ENCODE measurements at places on chromosomes 5 and 9.

DNA sequence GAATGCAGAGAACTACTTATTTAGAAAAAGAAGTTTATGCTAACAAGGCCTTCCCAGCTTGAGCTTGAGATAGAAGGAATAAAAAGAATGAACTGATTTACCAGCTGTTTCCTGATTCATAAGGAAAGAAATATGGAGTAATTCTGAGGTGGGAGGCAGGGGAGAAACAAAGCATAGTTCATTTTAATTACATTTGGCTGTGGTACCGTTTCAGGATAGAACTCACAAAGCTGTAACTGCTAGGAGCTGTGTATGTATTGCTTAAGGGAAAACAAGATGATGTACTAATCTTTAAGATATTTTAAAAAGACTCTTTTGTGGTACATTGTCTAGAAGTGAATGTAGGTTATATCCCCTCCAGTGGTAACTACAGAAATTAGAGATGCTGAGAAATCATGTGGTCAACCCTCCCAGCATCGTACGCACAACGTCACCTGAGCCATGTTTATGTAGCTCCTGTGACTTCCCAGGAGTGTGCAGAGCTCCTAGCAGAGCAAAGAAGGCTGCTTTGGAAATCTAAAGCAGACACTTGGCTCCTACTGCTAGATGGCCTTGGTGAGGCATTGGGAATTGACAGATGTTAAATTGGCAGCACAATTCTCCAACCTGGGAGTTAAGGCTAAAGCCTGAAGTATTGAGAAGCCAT, 208.3 kb upstream of the VLDLR start:
- no peak for DNase-seq

DNA sequence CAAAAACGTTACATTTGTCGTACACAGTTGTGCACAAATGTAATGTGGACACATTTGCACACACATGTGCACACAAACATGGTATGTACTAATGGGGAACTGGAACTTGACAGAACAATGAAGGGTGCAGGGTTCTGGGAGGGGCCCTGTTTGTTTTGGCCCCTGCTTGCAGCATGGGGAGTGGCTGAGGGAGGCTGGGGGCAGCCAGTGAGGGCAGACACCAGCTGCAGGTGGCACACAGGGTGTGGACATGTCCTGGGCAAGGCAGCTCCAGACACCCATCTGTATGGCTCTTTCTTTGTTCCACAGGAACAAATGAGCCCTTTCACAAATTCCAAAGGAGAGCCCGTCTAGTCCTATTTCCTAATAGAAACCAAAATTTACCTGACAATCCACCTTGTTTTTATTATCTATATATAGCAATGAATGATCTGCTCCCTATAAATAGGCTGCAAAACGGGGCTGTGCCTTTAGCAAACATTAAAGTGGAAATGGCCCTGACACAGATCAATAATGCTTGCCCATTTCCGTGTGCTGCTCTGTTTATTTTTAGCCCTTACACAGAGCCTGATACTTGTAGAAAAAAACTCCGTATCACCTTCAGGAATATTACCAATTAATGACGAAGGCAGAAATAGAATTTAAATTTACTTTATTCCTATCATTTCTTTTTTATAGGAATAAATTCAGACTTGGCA, 26.4 kb downstream of the MARCHF3 start:
- no peak for DNase-seq

DNA sequence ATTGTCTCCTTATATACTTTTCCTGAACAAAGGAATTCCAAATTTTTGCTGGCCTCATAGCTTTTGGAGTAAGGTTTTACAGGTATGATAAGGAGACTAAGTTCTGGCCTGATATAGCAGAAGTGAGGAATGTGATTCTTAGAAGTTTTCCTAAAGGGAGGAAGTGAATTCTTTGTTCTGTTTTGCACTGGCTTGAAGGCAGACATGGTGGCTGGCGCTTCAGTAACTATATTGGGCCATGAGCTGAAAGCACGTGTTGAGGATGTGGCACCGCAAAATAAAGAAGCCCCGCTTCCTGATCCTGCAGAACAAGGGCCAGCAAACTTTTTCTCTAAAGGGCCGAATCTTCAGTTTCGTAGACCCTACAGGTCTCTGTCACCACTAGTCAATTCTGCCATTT, 224.2 kb downstream of the SNX18 start:
- DNase-seq, result no peak

DNA sequence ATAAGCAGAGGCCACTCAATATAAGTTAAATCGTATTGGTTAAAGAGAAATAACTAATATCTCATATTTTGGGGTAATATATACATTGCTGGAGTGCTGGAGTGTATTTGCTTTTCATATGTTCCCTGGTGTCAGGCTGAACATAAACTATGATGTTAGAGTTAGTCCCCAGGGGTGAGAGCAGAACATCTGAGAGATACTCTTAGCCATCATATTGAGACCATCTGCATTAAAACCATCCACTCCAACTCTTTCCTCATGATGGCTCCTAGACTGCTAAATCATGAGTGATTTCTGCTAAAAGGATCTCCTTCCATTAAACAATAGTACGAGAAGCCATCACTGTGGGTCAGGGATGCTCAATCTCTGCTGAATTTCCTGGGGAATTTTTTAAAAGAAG, 436.2 kb downstream of the DTWD2 start:
- no peak for DNase-seq

DNA sequence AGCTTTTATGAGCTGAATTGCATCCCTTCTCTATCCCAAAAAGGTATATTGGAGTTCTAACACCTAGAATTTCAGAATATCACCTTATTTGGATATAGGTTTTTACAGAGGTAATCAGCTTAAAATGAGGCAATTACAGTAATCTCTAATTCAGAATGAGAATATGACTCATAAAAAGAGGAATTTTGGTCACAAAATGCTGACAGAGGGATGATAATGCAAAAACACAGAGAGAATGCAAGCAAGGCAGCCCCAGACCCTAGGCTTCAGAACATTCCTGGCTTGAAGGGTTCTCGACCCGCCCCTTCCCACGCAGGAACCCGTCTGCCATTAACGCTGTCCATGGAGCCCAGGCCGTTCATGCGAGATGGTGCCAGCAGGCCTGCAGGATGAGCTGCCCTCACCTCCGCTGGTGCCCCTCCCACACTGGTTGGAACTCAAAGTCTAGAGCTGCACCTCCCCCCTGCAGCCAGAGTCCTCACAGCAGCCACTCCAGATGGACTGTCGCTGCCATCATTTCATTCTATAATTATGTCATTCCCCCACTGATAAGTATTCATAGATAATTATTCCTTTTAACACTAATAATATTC, 1173.4 kb upstream of the ACO1 start:
- no peak for DNase-seq

GRCh38 chr9:81976351-81976750, 12.2 kb upstream of the SPATA31D1 start:
- no peak for DNase-seq

GRCh38 chr9:88530051-88530450, 4.9 kb upstream of the NXNL2 start:
- DNase-seq, result no peak

- DNase-seq, result no peak
Measured at GRCh38 chr5:45484781-45485180, 211.4 kb downstream of the HCN1 start.

DNA sequence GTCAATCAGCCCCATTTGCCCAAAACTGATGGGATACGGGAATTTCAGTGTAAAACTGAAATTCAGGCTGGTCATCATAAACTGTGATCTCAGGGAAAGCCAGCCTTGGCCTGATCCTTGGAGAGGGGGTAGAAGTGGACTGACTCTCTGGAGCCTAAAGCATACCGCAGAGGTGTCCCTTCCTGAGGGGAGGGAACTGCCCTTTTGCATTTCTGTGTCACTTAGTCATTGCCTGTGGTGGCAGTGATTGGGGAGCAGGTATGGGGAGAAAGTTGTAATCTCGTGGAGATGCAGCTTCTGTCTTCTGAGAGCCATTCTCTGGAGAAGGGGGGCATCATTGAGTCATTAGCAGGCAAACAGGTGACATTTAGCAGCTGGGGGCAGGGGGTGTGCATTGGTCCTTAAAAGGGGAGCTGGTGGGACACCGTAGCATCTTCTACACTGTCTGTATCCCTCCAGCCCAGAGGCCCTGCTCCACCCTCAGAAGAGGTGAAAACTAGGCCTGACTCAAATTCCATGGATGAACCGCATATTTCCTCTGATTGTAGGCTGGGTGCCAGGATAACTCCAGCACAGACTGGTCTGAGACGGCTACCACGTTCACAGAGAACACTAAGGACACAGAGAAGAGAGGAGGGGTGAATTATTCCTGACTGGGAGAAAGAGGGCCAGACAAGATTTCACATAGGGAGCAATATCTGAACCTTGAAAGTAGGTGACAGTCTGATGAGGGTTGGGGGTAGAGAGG, 143.3 kb downstream of the SEC61B start:
- DNase-seq, result no peak

GRCh38 chr5:159050316-159051143, 49.2 kb downstream of the EBF1 start:
- DNase-seq, result no peak

DNA sequence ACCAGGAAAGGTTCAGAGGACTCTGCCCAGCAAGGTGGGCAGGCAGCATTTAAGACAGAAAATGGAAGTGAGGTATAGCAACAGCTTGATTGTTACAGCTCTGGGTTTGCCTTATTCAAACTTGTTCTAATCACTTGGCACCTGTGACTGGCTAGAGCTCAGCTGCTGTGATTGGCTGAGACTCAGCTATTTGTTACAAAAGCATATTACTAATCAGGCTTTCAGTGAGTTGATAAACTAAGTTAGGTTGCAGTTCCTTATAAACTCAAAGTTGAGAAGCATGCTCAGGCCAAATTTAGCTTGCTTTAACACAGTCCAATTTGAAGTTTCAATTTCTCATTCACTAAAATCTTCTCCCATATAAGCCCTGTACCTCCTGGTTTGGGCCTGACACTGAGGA, 56.3 kb downstream of the GDA start:
- DNase-seq, result no peak

DNA sequence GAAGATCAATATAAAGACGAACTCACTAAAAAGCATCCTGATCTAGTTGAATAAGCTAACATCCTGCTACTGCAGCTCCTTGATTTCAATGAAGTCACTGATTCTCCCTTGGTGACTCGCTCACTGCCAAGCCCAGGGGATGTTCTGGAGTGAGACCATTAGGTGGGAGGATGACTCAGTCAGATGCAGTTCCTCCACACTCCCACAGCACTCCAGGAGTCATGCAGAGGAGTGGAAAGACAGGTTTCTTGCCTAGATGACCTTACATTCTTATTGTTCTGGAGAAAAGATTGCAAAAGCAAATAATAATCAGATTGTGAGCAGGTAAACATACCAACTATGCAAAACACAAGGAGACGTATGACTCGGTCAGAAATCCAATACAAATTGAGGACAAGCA, 15.3 kb downstream of the GCNT4 start:
- no peak for DNase-seq

GRCh38 chr9:116163293-116164055, 9.9 kb downstream of the PAPPA start:
- DNase-seq, result no peak

GRCh38 chr5:98795243-98795642, 21.8 kb downstream of the RGMB start:
- DNase-seq, result no peak

- DNase-seq, result no peak
Measured at GRCh38 chr9:95573463-95573862, 56.7 kb upstream of the PTCH1 start.

GRCh38 chr9:15543047-15543813, 9.6 kb upstream of the CCDC171 start:
- DNase-seq, result no peak

DNA sequence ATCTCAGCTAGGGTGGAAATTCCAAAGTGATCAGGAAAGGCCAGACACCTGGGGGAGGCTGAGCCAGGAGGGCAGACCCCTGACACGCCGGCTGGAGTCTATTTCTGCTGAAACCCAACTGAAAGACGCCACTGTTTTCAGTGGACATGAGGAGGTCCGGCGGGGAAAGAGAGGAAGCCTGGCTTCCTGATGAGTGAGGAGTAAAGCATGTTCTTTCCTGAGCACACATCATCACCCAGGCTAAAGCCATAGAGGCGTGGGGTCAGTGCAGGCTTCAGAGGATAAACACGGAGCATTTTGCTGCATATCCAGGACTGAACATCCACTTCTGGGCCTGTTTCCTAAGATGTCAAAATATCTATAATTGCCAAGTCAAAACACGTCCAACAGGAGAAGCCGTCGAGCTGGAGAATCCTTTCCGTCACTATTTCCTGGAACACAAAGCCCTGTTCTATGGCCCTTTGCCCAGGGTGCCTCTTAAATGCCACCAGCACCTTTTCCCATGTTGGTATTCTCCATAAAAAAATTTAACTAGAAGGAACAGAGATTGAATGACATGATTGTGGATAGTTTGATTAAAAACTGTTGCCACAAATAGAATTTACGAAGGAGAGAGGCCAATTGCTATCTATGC, 597.9 kb upstream of the ADAMTS16 start:
- no peak for DNase-seq

DNA sequence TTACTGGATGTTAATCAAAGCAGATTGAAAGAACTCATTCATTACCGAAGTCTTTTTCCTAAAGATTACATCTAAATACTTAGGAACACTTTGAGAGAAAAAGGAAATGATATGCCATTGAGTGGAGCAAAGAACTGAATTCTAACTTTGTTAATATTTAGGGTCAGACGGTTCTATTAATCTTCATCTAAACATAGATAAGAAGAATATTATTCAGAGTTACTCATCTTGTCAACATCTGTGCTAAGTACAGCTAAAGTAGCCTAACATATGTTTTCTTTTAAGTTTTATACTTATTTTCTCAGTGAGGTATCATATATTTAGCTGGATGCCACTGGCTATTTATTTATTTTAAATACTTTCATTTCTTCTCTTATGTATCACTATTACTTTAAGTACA, 1763.7 kb downstream of the EFNA5 start:
- DNase-seq, result no peak

DNA sequence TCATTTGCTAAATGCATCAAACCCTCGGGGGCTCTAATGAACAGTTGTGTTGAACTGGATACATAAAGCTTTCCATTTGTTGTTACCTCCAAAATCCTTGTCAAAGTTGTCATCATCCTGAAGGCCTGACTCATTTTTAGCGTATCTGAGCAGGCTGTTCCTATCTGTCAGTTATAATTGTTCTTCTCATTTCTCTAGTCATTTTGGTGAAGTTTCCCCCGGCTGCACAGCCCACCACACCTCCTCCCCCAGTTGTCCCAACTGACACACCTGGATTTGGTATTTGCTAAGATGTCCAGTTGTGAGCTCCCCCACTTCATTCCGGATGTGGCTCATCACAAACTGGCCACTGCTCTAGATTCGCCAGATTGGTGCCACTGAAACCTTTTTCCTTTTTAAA, 27.7 kb downstream of the ZFAND5 start:
- no peak for DNase-seq

- DNase-seq, result no peak
Measured at GRCh38 chr9:2191609-2191972, 176.4 kb downstream of the SMARCA2 start.

GRCh38 chr5:165627548-165628170, 2122.2 kb downstream of the MAT2B start:
- DNase-seq, result no peak

- DNase-seq, result no peak
Measured at GRCh38 chr9:2743937-2744529, 26.7 kb downstream of the KCNV2 start.
